Left ventricle myocardium superior (tissue), 1 donor: ENCODE measurements at places on chromosomes 1 and 21. TPM values are rescaled to one million over a fixed set of nuclear protein-coding genes. Genes with fewer than 3 reads are reported as not detected.

- DNase-seq: peak; percentile 49
Measured at GRCh38 chr1:65208563-65208973, 60.6 kb downstream of the AK4 start.

The PRAMEF12 gene
- not detected for total RNA-seq

DNA sequence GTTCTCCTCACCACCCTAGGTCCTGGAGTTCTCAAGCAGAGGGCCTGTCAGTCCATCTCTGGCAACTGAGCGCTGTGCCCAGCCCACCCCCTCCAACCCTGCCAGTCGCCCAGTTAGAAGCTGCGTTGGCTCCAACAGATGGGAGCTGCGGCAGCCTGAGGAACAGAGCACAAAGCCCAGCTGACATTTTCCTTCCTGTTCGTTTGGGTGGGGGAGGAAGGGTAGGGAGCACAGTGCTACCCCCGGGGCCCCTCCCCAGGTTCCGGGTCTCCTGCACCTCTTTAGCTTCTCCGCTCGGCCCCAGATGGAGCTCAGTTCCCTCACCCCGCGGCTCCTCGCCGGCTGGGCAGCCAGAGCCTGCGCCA, 1.4 kb downstream of the LRRN2 start:
- DNase-seq: no peak

- DNase-seq: no peak
Measured at GRCh38 chr21:29821230-29821629, 118.6 kb downstream of the GRIK1 start.

DNA sequence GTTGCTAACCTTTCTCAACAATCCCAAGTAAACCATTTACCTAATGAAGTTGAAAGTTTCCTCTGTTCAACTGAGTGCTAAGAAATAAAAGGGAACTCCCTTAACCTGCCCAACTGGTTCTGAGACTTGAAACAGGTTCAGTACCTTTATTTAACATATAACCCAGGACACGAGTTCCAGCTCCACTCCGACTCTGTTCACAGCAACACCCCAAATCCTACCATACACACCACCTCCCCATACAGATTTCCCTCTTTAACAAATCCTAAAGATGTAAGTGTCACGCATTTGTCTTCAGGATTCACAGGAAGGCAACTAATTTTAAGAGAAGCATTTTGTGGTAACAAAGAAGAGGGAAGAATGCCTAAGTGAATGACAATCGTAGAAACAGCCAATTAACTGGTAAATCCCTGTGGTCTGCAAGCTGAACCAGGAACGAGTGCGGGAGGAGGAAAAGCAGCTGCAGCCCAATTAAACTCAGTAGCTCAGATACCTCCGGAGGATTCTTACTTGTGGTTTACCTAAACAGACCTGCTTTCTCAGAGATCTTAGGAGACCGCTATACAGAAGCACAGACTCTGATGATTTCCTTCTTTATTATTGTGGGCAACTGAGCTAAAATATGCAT, 134.5 kb upstream of the MAGI3 start:
- DNase-seq: no peak

The RASAL2 gene
- 26.4 TPM for total RNA-seq

The RCSD1 gene
- total RNA-seq: 45.3 TPM

- peak; percentile 32 for DNase-seq
Measured at GRCh38 chr1:4585216-4585615, 69.2 kb upstream of the AJAP1 start.

- no peak for DNase-seq
Measured at GRCh38 chr1:182652933-182653332, 31.5 kb downstream of the RGS8 start.

The KLHDC7A gene
- not detected for total RNA-seq

DNA sequence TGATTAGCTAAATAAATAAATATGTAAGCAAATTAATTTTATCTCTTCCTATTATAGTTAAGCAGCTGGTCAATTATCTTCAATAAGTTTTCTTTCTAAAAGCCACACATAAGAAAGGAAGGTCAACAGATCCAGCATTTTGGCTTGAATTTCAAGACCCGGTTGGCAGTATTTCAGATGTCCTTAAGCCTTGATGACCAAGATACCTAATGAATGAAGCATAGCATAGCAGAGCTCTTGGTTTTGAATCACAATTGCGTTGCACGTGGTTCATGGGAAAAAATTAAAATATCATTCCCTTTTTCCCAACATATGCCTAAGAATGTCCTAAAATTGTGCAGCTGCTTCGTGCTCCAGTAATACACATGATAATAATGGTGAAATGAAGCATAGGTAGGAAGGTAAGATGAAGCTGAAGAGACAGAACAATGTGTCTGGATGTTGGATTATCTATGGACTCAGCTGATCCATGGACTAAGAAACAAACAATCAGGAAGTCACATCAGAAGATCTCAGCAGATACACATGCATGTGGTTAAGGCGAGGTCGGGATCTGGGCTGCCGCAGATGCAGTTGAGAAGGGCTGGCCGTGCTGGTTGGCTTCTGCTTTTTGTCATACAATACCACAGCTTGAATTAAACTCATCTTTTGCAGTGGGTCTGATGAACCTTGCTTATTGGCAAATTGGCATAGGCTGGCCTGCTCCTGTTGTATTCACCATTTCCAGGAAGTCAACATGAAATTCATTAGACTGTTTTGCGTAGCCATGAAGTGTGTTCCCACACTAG, 284.9 kb upstream of the RUNX1 start:
- DNase-seq: no peak

DNA sequence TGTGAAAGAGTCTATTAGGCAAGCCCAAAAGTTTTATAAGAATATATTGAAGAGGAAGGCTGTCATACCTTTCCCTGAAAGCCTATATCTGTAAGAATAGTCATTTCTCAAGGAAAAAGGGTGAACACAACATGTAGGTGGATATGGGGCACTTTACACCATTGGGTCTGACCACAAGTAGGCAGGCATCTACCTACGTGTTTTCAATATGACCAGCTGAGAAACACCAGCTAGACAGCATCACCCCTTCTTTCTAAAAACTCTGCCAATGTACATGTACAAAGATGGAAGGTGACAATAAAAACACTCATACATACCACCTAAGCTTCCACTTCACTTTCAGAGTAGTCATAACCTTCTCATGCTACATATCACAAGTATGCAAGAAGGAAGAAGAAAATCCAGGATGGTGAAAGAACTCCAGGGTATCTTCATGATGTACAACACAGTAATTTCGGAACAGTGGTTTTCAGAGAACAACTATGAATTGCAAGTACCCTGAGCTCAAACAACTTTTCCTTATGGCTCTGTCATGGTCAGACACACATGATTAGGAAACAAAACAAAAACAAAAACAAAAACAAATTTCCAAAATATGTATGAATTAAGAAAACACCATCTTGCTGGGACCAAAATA, 98.5 kb upstream of the ADGRL2 start:
- no peak for DNase-seq

The KCNE2 gene
- not detected for total RNA-seq

GRCh38 chr1:153967107-153967999, at the start of gene CREB3L4:
TSS of gene CREB3L4 (plus strand) at chr1:153967902. CDS start at chr1:153968526, 624 bp downstream.
- peak; percentile 93 for DNase-seq

The CFHR5 gene
- not detected for total RNA-seq

GRCh38 chr1:25813734-25814471, 5.9 kb upstream of the MTFR1L start:
- no peak for DNase-seq

- DNase-seq: no peak
Measured at GRCh38 chr1:54835970-54836369, 34.8 kb upstream of the TTC22 start.

DNA sequence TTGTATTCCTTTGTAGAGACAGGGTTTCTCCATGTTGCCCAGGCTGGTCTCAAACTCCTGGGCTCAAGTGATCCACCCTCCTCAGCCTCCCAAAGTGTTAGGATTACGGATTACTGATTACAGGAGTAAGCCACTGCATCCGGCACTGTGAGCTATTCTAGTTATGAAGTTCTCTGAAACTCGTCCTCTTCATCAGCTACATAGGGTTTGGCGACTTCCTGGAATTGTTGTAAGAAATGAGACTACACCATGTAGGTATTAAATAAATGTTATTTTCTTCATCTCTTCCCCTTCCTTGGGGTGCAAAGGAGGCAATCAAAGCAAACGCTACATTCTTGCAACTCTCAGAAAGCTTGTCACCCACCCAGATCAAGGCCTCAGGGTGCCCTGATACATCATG, 131.2 kb upstream of the TIAM1 start:
- DNase-seq: no peak

- peak; percentile 53 for DNase-seq
Measured at GRCh38 chr1:53367503-53368313, 39.8 kb upstream of the LRP8 start.

The FAM151A gene
- 1.2 TPM for total RNA-seq

DNA sequence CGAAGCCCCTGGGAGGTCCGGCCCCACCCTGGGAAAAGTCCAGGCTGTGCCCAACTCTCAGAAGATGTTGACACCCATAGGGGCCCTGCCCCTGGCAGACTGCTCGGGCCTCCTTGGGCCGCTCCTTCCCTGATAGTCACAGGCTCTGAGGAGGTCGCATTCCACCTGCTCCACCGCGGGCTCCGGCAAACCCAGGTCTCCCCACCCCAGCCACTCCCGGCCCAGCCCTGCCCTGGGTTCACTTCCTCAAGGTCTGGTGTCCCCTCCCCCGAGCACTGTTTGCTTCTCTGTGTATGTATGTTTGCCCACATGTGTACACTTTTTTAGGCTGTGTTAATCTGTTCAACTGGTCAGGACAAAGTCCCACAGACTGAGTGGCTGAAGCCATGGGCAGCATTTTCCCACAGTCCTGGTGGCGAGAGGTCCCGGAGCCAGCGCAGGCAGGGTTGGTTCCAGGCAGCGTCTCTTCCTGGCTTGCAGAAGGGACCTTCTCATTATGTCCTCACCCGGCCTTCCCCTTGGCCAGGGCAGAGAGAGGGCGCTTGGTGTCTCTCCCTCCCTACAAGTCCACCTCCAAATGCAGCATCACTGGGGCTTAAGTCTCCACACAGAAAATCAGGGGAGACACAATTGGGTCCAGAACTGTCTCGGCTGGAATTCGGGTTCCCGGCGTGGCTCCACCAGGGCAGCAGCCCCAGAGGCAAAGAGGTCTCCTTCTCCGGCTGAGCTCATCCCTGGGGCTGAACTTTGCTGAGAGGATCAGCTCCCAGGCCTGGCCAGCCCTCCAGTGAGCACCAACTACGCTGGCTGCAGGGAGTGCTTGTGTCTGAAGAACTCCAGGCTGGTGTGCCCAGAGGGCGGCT, 10.5 kb upstream of the PRXL2B start:
- DNase-seq: peak; percentile 29
